NCI-H446 (cell line): ENCODE measurements at places on chromosomes 1 and 21.

- DNase-seq, result no peak
Measured at GRCh38 chr1:175801979-175802378, 58.6 kb upstream of the TNR start.

DNA sequence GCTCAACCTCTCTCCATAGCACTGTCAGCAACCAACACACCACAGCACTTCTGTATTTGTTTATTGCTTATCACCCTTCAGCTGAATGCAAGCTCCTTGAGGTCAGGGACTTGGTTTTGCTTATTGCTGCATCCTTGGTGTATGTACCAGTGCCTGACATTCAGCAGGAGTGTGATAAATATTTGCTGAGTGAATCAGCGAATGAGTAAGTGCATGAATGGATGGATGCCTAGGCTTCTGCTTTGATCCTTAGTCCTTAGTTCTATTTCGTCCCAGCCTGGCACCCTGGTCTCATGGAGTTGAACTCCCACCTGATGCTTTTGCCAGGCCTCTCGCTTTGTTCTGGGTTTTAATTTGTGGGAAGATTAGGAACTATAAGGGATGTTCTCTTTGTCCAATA is 88.2 kb downstream of the ZSCAN20 start:
- no peak for DNase-seq

DNA sequence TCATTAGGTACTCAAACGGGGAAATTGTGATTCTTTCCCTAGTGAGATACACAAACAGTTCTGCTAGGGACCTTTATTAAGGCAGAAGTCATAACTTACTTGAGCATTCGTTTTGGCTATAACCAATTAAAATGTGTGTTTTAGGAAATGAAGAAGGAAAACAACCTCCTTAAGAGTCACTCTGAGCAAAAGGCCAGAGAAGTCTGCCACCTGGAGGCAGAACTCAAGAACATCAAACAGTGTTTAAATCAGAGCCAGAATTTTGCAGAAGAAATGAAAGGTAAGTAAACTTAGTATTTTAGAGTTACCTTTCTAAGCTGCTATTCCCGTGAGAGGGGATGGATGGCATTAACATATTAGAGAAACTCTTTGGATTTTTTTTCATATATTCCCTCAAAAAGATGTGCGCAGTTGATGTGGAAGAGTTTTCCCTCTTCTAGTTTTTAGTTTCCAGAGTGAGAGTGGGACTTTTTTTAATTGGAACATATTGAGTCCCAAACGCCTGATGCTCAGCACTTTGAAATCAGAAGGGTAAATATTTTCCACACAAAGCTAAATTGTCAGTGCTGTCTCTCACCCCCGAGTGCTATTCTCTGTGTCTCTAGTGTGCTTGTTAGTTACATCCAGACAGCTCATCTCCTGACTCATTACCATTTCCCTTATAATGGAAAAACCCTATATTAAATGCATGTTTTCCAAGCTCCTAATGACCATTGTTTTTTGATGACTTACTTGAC is 34.9 kb downstream of the CENPF start:
- peak; percentile 57 for DNase-seq

DNA sequence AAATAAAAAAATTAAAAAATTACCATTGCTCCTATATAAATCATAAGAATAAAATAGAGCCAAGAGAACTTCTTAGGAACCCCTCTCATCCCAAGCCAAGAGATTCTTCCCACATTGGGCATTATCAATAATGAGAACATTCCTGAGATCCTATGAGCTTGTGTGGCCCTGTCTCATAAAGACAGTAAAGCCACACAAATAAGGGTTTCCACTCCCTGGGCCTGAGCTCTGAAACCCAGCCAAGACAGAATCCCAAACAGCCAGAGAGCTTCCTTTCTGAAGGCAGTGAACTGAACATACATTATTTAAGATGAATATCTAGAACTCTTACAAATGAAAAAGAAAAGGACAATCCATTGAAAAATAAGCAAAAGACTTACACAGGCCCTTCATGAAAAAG is 68.3 kb downstream of the SLC45A1 start:
- DNase-seq, result no peak

GRCh38 chr1:157091668-157092273 is 7.8 kb downstream of the ETV3L start:
- no peak for DNase-seq

- no peak for DNase-seq
Measured at GRCh38 chr1:54220004-54220811, 20.2 kb downstream of the MRPL37 start.

DNA sequence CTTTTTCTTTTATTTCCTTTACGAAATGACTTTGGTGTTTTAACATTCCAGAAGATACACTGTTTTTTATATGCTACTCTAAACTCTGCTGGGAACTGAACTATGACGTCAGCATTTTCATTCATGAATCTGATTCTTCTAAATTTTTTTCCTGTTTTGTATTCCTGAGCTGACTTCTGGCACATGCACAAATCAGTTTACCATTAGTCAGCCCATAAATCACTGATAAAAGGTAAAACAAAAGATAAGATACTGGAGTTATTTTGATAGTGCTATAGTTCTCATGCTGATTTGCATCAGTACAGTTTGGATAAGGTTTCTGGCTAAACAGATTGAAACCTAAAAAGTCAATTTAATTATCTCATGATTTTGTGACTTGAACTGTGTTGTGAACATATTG is 10.4 kb downstream of the CAMTA1 start:
- DNase-seq, result no peak

DNA sequence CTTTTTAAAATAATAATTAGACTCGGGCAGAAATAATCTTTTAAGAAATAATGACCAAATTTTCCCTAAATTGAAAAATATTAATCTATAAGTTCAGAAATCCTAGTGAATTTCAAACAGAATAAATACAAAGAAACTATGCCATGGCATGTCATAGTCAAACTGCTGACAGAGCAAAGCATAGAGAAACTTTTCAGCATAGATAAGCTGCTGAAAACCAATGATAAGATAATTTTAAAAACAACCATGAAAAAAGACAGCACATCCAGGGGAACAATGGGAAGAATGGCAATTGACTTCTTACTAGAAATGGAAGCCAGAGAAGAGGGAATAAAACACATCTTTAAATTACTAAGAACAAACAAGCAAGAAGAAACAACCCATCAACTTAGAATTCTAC is 19.8 kb downstream of the CD1D start:
- DNase-seq, result no peak

GRCh38 chr1:213443415-213443814 is 392.4 kb downstream of the RPS6KC1 start:
- DNase-seq, result no peak

- no peak for DNase-seq
Measured at GRCh38 chr1:27656157-27656893, 15.7 kb downstream of the IFI6 start.

- DNase-seq, result no peak
Measured at GRCh38 chr1:61135291-61135690, 52.9 kb downstream of the NFIA start.

DNA sequence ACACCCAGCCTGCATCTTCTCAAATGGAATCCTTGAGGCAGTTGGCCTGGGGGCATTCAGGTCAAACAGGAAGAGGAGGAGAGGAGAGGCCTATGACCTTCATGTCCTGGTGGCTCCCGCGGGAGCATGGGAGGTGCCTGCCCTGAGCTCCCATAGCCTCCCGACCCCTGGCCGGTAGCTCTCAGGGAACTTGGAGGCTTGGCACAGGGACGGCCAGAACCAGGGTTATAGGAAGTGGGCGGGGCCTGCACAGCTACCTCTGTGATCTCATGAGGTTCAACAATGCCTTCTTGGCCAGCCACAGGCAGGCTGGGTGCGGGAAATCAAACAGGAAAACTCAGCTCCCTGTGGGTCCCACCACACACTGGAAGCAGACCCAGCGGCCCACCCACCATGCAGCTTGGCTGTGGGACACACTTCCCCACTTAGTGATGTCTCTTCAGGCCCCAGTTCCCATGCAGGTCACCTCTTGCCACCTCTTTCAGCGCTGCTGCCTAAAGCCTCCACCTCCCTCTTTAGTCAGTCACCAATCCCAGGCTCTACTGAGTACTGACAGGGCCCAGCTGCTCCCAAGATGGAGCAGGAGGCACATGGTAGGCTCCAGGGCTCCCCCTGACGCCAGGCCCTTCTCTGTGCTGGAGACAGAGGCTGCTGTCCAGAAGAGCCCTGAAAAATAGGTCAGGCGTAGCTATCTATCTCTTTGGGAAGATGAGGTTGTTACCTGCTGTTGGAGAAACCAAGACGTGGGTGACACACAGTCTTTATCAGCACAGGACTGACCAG is at the start of gene SLFNL1:
TSS of gene SLFNL1 (minus strand) at position 200 of the 783 bp plus-strand sequence. CDS start 1,065 bp downstream, outside the sequence.
- peak; percentile 11 for DNase-seq

DNA sequence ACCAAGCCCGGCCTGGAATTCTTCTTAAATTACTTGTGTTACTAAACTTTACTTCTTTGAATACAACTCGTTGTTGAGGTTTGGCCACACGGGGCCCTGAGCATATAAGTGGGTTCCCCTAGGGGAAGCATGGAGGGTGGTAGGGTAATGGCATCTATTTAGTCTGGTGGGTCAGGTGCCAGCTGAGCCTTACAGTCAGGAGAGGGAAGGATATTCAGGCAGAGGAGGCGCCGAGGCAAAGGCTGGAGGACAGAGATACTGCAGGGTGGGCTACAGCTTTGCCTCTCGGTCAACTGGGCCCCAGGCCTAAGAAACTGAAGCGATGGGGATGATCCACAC is 424 bp upstream of the NECAP2 start:
- peak; percentile 53 for DNase-seq

DNA sequence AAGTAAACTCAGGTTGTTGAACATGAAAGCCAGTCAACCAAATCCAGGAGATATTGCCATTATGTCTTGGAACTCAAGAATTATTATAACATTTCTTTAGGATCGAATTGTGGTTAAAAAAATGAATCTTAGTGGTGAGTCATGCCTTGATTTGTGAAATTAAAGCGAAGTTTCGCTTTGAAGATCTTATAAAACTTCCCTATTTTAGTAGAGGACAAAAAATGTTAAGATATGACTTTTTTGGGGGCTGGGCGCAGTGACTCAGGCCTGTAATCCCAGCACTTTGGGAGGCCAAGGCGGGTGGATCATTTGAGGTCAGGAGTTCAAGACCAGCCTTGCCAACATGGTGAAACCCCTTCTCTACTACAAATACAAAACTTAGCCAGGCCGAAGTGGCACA is 39.5 kb upstream of the PTBP2 start:
- DNase-seq, result no peak

DNA sequence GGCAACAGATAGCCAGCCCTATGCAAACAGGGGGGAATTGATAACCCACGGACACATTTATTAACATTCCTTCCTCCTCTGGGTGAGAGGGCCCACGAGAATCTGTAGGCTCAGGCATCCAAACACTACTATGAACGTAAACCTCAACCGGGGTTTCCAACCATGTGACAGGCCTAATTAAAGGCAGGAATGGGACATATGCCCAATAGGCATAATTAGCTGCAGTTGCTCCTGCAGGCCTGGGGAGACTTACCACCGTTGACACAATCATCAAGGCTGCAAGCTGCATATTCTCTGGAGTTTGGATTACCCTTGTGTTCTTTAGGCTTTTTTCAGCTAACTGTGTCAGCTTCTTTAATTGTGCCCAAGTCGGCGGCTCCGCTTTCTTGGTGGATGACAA is 22.2 kb upstream of the GBP1 start:
- DNase-seq, result no peak

DNA sequence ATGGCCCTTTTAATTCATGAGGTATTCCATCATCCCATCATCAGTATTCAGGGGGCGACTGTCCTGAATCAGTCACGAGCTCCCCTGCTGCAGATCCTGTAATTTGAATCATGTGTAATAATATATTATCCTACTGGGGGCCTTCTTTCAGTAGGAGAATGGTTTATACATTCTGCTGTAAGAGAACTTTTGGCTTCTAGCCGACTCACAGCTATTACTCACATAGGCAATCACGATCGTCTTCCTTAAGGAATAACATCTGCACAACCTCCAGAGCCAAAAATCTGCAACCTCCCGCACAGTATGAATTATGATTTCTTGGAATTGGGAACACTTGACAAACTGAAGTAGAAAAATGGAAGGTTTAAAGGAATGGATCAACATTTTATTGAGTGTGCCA is 343.0 kb downstream of the USP25 start:
- DNase-seq, result peak; percentile 93

- peak; percentile 93 for DNase-seq
Measured at GRCh38 chr1:94955767-94956632, 29.1 kb upstream of the CNN3 start.

DNA sequence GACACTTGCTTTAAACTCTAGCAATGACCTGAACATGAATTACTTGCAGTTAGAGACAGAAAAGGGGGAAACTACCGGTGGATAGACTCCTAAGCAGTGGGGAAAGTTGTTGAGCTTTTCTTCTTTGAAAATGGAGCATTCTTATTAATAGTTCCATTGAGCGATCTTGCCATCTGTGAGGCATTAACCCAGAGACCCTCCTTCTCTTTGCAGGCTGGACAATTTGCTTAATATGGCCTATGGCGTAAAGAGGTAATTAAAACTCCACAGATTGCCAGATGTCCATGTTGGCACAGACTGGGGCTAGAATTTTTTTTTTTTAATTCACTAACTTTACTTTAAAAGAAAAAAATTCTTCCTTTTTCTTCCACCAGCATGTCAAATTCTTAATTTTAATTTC is 88.5 kb downstream of the ELAVL4 start:
- no peak for DNase-seq

DNA sequence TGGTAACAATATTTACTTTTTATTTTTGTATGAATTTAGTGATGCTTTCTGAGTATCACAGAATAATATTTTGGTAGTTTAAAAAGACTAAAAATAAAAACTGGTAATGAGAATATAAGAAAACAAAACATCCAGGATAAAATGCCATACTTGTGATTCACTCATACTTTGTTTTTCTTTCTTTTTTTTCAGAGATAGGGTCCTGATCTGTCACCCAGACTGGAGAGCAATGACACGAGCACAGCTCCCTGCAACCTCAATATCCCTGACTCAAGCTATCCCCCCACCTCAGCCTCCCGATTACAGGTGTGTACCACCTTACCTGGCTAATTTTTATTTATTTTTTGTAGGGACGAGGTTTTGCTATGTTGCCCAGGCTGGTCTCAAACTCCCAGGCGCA is 64.2 kb upstream of the ADAM30 start:
- DNase-seq, result no peak

GRCh38 chr1:198861636-198862035 is 222.8 kb downstream of the PTPRC start:
- DNase-seq, result no peak

GRCh38 chr1:80509965-80510522 is 1290.7 kb upstream of the ADGRL2 start:
- no peak for DNase-seq

DNA sequence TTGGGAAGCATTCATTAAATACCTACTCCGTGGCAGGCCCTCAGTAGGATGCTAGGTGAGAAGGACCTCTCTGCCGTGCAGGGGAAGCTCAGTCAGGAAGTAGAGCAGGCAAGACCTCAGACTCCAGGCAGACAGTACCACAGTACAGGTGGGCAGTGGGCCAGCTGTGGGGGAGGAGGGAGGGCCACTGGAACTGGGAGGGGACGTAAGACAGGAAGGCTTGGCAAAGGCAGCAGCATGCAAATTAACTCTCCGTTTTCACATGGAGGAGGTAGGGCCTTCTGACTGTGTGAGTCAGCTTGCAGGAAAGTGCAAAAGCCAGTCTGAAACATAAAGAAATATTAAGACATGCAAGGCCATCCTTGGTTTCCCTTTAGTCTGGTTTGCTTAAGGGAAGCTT is 157.7 kb downstream of the TRIM33 start:
- peak; percentile 94 for DNase-seq

GRCh38 chr1:162690672-162691434 is 58.6 kb downstream of the DDR2 start:
- peak; percentile 79 for DNase-seq
